ENCODE measurements at places on chromosomes 13 and 19.

DNA sequence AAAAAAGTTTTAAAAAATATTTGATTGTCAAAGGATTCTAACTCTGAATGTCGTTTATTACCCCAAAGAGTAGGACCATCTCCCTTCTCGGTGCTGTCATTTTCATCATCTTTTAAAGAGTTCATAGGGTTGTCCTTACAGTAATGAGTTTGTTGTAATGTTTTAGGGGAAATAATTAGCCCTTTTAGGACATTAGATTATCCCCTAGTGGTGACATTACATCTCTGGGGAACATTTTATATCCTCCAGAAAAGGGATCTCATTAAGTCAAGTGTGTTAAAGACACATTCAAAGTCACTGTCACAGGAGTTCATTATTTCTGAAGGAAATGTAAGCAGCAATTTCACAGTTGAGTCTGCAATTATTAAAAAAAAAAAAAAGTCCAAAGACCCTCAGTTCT lies 99.3 kb upstream of the GJB6 start:
- no peak for DNase-seq

DNA sequence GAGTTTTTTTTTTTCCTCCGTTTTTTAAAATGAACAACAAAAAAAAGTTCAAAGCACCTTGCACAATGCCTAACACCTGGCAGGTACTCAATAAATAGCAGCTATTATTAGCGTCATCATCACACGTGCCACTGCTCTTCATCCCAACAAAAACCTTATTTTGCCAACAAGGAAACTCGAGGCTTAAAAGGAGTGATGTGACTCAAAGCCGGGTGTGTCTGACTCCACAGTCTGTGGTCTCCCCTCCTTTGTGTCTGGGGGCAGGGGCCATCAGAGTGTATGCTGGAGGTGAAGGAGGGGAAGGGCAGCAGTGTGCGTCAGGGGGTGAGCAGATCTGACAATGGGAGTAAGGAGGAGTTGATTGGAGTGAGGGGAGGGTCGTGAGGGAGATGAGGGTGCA lies 34.1 kb upstream of the POU2F2 start:
- DNase-seq: no peak

GRCh38 chr13:45353895-45354294 lies 12.9 kb upstream of the TPT1 start:
- DNase-seq: no peak

- DNase-seq: no peak
Measured at GRCh38 chr19:48568345-48568886, 16.4 kb downstream of the SULT2B1 start.

DNA sequence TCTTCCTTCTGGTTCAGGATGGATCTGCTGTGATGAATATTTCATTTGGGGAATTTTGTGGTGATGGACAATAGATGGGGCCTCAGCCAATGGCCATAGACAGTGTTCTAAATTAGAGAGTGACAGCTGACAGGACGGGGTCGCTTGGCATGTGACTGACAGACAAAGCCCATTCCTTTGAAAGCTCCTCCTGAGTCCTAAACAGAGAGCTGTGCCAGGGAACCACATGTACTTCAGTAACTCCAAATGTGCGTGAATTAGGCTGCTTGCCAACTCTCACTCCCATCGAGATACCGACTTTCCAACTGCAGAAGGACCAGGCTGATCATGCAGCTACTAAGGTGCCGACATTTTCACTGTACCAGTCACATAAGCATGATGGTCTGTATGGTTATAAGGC lies 187.7 kb downstream of the SHISA2 start:
- DNase-seq: no peak

DNA sequence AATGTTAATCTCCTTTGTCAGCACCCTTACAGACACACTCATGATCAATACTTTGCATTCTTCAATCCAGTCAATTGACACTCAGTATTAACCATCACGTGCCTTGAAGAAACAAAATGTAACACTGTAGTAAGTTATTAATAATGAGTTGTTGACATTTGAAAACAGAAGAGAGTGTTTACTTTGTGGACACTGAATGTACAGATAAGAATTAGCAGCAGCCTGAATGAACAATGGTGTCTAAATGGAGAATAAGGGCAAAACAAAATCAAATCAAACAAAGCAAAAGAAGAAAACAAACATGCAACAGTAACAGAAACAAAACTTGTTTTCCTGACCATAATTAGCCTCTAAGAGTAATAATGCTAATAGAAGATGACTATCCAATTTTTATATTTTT lies 1191.1 kb upstream of the MIR17HG start:
- DNase-seq: no peak

DNA sequence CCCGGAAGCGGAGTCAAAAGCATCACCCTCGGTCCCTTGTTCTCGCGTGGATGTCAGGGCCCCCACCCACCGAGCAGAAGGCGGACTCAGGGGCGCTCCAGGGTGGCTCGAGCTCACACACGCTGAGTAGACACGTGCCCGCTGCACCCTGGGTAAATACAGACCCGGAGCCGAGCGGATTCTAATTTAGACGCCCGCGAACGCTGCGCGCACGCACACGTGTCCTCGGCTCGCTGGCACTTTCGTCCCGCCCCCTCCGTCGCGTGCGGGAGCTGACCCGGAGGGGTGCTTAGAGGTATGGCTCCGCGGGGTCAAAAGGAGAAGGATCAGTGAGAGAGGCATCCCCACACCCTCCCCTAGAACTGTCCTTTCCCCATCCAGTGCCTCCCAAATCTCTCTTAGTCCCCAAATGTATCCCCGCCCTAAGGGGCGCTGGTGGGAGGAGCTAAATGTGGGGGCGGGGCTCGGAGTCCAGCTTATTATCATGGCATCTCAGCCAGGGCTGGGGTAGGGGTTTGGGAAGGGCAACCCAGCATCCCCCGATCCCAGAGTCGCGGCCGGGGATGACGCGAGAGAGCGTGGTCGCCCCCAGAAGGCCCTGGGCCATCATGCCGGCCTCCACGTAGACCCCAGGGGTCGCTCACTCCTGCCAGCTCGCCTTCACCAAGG lies 451 bp upstream of the ICAM5 start:
- DNase-seq: no peak

- DNase-seq: no peak
Measured at GRCh38 chr13:99590519-99591011, 89.3 kb downstream of the TM9SF2 start.

DNA sequence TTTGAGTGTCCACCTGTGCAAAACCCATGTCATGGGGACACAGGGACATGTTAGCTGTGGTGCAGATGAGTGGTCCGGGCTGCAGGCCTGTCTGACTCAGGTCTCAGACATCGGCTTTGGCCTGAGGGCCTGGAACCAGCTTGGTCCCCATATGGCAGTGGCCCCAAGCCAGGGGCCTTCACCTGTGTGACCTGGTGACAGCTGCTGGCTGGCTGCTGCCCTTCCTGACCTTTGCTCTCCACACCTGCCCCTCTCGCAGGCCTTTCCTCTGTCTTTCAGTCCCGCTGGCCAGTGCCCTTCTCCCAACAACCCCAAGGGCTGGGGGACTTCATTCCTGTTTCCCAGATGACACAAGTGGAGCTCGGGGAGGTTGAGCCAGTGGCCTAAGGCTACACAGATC lies 22.9 kb upstream of the LDLR start:
- no peak for DNase-seq

GRCh38 chr13:101523154-101524131 lies 71.0 kb downstream of the ITGBL1 start:
- DNase-seq: no peak

DNA sequence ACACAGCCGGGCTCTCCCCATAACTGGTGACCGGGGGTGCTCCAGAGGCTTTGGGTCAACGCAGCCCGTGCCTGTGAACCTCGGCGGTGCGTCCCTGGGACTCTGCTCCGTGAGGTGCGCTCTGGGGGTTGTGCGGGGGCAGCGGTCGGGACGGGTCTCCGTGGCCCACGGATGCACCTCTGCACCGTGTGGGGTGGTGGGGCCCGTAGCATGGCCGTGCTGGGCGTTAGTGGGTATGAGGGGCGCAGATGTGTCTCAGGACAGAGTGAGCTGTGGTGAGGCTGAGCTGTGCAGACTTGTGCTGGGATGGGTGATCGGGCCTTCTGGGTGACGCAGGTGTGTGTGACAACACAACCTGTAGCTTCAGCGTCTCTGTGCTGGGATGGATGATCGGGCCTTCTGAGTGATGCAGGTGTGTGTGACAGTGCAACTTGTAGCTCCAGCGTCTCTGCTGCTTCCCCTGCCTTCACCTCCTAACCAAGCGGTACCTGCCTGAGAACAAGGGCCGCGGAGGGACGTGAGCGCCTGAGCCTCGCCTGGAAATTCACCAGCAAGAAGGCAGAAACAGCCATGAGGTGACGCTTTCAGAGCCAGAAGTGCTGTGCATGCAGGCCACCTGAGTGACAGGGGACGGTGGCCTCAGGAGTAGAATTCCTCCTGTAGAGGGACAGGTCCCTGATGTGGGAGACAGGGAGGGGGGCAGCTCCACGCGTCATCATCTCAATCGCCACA lies 599 bp downstream of the ZNF331 start:
- DNase-seq: no peak

- no peak for DNase-seq
Measured at GRCh38 chr19:37505958-37506386, 767 bp upstream of the ZNF793 start.

DNA sequence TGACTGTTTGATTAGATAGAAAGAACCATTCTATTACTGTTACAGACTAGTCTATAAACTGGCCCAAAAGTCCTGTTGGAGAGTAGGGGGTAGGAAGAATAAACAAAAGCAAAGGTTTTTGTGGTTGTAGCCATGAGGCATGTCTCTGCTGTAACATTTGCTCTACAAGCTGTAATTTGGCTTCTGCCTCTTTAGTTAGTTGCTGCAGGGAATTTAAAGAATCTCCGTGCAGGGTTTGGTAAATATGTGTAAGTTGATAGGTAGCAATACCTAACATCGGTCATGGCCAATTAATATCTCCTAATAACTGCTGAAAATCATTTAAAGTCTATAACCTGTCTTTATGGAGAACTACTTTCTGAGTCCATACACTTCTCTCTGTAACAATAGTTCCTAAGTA lies 13.0 kb downstream of the FPR3 start:
- DNase-seq: no peak

DNA sequence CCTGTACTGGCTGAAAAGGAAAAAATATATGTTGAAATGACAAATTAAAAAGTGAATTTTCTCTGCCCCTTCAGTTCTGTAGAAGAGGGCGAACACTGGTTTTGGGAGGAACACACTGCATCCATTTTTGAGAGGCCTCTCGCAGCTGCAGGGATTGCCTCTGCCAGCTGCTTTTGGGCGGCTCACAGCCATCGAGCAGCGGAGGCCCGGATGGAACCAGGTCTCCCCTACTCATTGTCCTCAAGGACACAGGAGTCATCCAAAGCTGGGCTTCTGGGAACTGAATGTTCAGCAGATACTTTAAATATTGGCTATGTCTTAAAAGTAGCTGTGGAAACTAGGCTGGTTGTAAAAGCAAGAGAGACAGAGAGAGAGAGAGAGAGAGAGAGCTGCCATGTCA lies 17.1 kb downstream of the RCBTB2 start:
- no peak for DNase-seq

GRCh38 chr19:3369337-3370213 lies 3.2 kb downstream of the NFIC start:
- DNase-seq: no peak

DNA sequence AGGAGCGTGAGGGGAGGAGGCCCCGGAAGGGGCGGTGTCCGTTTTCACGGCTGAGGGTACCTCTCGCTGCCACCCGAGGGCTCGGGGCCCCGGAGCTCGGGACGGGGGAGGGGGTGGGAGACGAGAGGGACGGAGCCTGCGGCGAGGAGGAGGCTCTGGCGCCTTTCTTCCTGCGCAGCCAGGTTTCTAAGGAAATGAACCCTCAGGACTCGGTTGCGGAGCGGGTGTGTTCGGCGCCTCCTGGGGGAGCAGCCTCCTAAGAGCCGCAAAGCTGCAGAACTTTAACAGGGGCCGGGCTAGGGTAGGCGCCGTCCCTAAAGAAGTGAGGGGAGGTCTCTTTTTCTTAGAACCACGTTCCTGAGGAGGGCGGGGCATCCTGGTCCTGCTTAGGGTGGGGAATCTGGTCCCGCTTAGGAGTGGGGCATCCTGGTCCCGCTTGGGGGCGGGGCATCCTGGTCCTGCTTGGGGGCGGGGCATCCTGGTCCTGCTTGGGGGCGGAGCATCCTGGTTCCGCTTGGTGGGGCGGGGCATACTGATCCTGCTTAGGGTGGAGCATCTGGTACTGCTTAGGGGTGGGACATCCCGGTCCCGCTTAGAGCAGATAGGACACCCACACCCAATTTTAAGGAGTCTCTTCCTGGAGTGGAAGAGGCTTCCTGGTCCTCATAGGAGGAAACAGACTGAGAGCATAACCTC lies 6.2 kb downstream of the SYT5 start:
- DNase-seq: no peak

DNA sequence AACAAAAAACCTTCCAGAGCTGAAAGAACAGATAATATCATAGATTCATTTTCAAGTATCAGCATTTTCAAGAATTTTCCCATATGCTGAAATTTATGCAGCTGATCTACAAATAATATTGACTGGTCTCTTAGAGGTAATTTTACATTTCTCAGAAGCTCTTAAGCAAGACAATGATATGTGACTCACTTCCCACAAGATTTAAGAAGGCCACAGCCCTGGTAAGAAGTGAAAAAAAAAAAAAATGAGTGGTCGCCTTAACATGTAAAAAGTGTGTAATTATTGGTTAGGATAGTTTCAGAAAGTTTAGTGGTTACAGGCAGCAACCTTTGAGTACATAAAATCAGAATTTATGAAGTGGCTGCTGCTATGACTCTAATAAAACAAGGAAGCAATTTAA lies 54.5 kb downstream of the NUFIP1 start:
- no peak for DNase-seq

GRCh38 chr13:82772816-82773215 lies 1109.5 kb downstream of the SLITRK1 start:
- DNase-seq: no peak

All from activated T-helper 1 cell treated with anti-CD3 and anti-CD28 coated beads, Interleukin-2, amount 50 U/mL, for 16 hours (primary cell).